ENCODE measurements at places on chromosomes 12 and 14.
A peak's percentile ranks its signal among the peaks of the same experiment; 100 is the strongest.

DNA sequence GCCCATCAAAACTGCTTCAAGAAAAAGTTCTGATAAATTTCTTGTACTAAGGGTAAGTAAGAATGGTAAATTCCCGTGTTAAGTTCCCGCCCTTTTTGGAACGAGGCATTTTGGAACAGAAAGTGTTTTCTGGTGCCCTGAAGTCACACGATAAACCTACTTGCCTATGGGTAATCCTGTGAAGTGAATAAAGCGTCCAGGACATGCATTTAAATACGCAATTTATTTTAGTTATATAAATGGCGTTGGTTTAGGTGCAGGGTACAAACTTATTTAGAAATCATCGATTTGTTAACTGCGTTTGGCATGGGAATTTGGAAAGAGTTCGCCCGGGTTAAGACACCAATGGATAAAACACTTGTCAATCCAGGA, 715 bp upstream of the RAP1B start:
- no peak for DNase-seq

DNA sequence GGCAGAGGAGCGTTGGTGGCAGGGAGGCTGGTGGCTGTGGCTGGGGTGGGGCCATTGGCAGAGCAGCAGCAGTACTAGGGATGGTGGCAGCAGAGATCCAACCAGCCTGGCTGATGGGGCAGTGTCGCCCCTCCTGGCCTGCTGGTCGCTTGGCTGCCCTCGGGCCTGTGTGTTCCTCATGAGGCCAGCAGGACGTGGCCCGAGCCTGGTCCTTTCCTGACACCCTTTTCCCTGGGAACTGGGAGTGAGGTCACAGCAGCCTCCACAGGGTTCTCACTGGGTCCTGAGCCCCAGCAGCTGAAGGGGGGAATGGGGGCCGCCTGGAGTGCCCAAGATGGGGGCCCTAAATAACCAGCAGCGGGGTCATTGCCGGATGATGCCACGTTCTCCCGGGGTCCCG, 46.1 kb downstream of the KIF26A start:
- no peak for DNase-seq

GRCh38 chr12:87866578-87867292, 162.5 kb downstream of the C12orf50 start:
- no peak for DNase-seq

DNA sequence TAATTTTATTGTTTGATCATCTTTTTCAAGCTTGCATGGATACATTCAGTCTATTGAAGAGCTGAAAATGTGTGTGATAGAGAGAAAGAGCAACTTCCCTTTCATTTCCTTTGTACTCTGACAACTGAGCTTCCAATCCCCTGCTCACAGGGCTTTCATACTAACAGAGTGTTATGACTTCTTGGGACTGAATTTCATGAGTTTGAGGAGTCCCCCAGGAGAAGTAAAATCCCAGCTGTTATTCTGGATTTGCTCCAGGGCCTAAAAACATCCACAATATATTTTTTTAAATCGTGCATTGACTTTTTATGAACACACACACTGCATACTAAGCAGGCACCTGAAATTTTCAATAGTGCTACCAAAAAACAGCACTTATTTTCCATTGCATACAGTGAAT, 195.8 kb upstream of the CAND1 start:
- DNase-seq, result no peak

GRCh38 chr12:32756476-32757066, 874 bp upstream of the YARS2 start:
- no peak for DNase-seq

- no peak for DNase-seq
Measured at GRCh38 chr14:61329478-61330051, 8.2 kb downstream of the PRKCH start.

DNA sequence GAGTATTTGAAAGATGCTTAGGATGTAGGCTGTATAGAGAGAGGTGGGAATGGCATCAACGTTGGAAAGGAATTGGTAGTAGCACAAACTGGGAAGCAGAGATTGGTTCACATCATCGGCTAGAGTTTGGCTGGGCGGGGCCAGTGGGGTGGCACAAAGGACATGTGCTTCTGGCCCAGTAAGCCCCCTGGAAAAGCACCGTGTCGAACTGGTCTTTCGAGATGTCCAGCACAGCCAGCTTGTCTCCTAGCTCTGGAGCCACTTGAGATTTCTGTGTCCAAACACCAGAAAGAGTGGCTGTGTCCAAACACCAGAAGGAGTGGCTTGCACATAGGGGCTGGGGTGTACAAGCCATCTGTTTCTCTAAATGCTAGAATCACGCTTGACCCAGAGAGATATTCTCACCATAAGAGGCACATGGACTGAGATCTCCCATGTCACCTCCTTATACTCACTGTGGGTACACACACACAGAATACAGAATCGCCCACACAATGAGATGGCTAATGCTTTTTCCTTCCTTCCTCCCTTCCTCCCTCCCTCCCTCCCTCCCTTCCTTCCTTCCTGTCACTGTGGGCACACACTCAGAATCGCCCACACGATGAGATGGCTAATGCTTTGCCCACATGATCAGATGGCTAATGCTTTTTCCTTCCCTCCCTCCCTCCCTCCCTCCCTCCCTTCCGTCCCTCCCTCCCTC, 41.8 kb upstream of the KCNK13 start:
- DNase-seq, result peak; percentile 50

DNA sequence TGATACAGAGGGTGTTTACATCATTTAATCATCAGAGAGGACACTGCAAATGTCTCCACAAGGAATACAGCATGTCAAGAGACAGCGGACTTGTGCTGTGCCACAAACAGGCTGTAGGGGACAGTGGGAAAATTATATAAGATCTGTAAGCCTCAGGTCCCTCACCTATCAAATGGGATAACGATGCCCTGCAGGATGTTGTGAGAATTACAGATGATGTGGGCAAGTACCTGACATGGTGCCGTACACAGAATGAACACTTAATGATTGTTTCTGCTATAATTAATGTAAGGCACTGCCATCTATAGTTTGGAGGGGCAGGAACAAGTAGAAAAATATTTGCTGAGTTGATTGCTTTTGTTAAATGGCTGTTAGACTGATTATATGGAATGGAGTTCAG, 81.9 kb upstream of the GTF2A1 start:
- no peak for DNase-seq

DNA sequence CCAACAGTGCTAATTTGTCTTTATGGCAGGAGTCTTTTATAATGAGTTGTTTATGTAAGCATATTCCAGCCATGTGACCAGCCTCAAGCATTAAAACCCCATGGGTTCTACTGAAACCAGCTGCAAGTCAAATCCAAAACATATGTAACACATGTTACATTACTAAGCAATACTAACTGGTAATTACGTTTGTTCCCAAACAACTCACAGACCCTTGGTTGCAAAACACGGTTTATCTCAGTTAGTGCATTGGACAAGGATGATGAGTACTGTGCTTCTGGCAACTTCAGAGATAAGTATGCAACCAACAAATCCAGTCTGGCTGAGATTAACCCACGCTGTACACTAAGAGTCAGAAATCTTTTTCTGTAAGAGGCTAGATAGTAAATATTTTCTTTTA, 110.1 kb upstream of the FAR2 start:
- no peak for DNase-seq

DNA sequence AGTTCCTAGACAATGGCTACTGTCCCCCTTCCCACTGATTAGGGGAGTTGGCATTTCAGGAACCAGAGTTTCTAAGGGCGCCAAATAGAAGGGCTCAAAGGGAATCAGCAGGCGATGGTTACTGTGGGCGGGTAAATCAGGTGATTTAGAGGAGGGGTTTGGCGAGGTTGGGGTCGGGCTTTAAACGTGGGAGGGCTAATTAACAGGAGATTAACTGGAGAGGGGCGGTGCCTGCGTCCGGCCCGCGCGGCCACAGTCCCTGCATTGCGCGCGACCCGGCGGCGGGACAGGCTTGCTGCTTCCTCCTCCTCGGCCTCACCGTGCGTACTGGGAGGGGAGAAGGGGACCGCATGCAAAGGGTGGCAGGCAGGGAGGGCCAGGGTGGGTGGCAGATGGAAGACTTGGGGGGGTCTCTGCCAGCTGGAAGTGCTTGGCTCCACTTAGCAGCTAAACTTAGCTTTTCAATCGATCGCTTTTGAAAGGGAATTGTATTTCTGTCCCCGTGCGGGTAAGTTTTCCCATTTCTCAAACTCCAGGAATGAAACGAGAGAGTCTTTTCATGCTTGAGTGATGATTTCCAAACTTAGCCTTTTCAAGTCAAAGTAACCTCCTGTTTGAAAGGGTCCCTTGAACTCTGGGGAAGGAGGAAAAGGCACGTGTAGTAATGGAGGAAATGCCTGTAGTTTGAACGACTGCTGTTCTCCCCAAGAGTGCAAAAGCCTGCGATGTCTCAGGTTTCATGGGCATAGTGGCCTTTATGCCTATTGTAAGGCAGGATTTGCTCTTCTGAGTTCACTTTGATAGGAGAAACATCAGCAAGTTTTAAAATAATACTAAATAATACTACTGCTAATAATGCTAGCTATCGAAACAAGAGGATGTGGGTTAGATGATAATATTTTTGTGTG, at the start of gene MGST1:
Gene MGST1, plus strand, starts transcription at position 255 of the 908 bp plus-strand sequence. CDS start 6,608 bp downstream, outside the sequence.
- DNase-seq, result no peak

- no peak for DNase-seq
Measured at GRCh38 chr12:53695152-53696145, 19.6 kb upstream of the ATP5MC2 start.

DNA sequence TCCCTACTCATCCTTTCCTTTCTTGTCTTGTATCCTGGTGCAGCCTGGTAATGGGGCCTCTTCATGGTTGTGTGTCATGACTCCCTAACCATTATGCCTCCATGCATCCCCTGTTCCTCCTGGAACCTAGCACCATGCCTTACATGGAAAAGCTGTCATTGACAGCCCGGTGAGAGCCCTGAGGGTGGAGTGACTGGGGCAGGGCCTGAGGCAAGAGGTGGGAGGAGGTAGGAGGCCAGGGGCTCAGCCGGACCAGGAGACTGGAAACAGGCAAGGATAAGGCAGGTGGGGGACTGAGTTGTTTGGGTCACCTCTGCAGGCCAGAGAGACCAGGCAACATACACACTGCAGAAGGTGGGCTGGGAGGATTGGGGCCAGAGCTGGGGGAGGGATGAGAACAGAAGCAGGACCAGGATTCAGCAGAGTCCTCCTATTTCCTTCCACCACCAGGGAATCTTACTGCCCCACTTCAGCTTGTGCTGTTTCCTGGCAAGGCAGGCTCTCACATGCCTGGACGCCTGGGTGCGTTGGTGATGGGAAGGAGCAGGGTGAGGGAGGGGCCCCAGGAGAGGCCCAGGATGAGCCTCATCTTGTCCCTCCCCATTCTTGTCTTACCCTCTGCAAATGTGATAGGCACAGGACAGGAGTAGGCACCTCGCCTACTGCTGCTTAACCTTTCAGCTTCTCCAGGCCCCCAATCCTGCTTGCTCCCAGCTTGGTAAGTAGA, at the start of gene LTB4R2:
Gene LTB4R2, plus strand, starts transcription at position 603 of the 727 bp plus-strand sequence. CDS start 525 bp downstream, outside the sequence.
- DNase-seq, result no peak

GRCh38 chr14:101687756-101688546, 73.6 kb upstream of the PPP2R5C start:
- DNase-seq, result no peak

DNA sequence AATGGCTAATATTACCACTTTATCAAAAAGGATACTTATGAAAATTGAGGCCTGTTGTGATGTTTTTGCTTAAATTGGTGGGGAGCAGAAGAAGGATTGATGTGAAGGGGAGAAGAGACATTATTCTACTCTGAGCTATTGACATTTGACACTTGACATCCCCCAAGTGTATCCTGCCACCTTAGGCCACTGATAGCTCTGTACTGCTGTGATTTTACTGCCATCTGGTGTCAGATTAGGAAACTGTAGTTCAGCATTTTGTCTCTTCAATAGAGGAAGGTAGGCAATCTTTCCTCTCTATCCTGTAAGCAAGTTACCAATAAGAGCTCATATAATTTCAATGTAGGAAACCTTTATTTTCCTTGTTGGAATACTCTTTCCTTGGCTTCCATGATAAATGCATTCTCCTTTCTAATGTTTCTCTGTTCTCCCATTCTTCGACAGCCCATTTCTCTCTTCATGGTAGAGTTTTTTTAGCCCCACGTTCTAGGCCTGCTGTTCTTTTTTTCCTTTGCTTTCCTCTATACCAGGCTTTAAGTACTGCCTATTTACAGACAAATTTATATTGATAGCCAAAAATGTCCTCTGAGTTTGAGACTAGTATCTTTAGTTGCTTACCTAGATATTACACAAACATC, 46.3 kb downstream of the PPHLN1 start:
- no peak for DNase-seq

DNA sequence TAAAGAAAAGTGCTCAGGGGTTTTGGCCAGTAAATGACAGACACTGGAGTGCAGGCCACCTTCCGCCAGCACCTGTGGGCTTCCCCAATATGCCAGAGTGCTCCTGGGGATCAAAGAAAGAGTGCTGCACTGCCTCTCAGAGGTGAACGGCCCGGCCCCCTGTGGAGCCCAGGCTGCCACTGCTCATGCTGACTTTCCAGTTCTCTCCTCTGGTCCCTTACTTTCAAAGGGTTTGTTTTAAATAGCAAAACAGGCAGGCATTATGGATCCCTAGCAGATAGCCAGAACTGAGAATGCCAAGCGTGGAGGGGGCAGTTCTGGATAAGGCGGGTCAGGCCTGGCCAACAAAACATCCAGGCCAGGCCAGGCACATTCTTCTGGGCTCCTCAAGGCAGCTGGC, 59.6 kb downstream of the MDM2 start:
- no peak for DNase-seq

DNA sequence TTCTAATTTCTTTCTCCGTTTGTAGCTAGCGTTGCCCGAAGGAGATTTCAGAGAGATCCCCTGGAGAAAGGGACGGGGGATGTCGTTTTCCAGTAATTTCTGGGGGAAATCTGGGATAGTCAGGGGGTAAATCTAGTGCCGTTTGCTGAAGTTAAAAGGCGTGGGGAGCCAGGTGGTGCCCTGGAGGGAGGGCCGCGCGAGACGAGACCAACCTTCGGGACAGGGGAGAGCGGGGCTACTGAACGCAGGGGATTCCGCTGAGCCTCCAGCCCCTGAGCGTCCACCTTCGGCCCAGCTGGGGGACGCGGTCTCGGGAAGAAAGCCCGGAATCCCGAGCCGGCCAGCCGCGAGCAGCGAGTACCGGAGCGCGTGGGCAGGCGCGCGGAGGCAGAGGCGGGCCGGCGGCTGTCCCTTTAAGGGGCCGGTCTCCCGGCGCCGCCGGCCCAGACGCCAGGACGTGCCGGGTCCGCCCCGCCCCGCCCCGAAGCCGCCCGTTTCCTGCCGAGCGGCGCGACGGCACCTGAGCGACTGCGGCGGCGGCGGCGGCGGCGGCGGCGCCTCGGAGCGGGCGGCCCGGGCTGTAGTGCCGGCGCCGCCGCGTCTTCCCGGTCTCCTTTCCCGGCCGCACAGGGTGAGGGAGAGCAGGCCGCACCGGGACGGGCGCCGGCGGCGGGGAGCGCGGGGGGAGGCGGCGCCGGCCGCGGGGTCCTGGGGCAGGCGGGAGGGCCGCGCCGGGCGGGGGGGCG, at the start of gene KTN1:
Gene KTN1, plus strand, starts transcription at position 484 of the 746 bp plus-strand sequence. CDS start 31,842 bp downstream, outside the sequence.
- peak; percentile 69 for DNase-seq

DNA sequence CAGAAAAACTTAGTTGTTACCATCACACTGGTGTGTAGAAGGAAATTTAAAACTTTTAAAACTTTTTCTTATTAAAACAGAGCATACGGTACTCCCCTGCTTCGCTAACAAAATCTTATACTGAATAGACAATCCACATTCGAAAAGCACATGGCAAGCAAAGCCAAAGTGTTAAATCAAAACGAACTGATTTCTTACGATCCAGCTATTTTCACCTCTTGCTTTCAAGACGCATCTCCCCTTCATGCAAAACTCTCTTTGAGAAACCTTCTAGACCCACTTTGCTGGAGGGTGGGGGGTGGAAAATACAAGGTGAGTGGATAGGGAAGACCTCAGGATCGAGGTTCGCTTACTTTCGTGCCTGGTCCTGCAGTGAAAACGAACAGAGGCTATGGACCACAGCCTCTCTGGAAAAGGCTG, 328 bp downstream of the INTS13 start:
- DNase-seq, result no peak
